Astrocyte (in vitro differentiated cells and primary cell): ENCODE measurements at places on chromosomes 4 and X. TPM values are rescaled to one million over a fixed set of nuclear protein-coding genes. Genes with fewer than 3 reads are reported as not detected.

- DNase-seq: no peak
These were observed 65.7 kb upstream of the ADAD1 start for GRCh38 chr4:122313006-122313646.

GRCh38 chr4:110994781-110995180 is 371.9 kb upstream of the PITX2 start:
- DNase-seq: no peak

DNA sequence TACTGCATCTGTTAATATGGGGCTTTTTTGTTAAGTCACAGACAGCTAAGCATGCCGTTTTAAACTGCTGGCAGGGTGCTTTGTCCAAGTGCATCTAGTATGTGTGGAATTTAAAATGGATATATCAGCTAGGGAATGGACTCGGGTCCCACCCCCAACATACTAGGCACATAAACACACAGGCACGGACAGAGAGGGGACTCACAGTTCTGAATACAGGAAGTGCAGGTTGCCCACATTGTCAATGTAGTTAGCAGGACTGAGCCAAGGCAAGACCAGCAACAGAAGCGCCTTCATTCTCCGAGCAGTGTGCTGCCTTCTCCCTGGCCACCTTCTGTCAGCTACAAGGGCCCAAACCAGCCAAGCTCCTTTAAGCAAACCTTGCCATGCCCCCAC is 33.6 kb downstream of the LNX1 start:
- no peak for DNase-seq

- DNase-seq: no peak
These were observed 65.8 kb upstream of the ETNPPL start for GRCh38 chr4:108828620-108829019.

DNA sequence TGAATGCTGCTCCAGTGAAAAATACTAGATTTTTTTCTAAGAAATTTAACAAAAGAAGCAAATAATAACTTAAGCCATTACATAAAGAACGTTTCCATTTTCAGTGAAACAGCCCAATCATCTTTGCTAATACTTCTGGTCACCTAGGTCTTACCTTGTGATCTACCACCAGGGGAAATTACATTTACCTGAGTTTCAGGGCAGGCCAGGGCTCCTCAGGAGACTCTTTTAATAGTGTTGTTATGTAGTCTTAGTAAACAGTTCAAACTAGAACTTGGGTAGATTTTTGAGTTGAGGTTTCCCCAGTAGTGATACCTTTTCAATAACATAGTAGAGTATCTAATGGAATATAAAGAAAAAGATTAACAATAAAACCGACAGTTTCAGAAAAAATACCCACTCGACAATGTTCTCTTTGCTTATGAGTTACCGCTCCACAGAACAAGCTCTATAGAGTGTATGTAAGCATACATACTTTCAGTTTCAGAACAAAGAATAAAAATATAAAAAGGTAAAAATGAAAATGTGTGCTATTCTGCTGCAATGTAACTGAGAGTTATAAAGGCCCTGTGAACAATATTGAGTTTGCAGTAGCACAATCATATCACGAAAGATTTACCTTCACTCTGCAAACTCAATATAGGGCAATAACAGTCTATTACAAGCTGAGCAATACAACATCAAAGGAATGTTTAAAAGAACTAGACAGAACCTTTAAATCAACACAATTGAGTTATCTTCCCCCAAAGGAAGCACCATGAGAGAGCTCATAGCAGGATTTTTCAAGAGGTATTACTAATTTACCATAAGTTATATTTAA is 165.8 kb downstream of the ATOH1 start:
- no peak for DNase-seq

- DNase-seq: no peak
These were observed 673.6 kb upstream of the INTU start for GRCh38 chr4:126959056-126959745.

DNA sequence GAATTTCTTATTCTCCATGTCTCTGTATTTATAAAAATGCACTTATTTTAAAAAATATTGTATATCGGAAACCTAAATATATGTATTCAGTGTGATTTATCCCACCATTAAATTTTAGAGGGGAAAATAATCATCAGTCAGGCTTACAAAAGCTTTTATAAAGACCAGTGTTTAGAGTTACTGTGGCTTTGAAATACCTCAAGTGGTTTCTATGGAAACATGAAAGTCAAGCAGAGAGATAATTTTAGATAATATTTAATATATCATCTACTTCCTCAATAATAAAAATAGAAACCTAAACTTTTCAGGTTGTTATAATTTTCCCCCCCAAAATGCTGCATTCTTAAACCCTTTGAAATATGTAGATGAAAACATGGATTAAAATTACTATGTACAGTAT is 332.9 kb upstream of the PITX2 start:
- DNase-seq: no peak

- DNase-seq: no peak
These were observed 11.9 kb upstream of the KIT start for GRCh38 chr4:54645830-54646229.

UGT8 gene
- total RNA-seq: 6.4 and 7.7 TPM in 2 replicates

ESX1 gene
- total RNA-seq: 0.48 and 0.84 TPM in 2 replicates

EDNRA gene
- total RNA-seq: 6.4 and 9.3 TPM in 2 replicates

GRID2 gene
- 0.07 and 0.14 TPM in 2 replicates for total RNA-seq

CXCL1 gene
- 8.5 and 11.4 TPM in 2 replicates for total RNA-seq

UGT2A1 gene
- total RNA-seq: not detected in 2 replicates
